ENCODE measurements at places on chromosomes 2 and 18. TPM values are rescaled to one million over a fixed set of nuclear protein-coding genes. Genes with fewer than 3 reads are reported as not detected.

DNA sequence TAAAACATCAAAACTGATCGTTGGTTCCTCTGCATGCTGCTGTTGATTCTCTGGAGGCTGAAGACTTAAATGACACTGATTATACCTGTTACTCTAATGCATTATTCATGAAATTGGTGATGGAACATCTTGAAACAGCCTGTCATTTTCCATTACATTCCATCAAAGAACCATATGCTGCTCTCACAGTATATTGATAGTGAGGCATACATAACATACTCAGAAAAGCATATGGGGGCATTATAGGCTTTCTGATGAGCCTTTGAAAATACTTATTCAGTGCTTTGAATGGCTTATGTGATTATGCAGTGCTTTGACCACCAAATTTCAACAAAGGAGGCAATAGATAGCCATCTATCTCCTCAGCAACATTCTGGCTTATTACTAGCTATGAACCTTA lies 392.1 kb downstream of the CDH19 start:
- no peak for DNase-seq

- DNase-seq, result no peak
These were observed 198.5 kb downstream of the HDAC4 start for GRCh38 chr2:239202343-239202742.

Gene CYP27A1
- total RNA-seq, result 4.2 TPM

Gene PDE1A
- total RNA-seq, result not detected

- DNase-seq, result no peak
These were observed 58.5 kb upstream of the RAB27B start for GRCh38 chr18:54769526-54770464.

Gene MATN3
- not detected for total RNA-seq

Gene MAPRE3
- 6.0 TPM for total RNA-seq

- no peak for DNase-seq
These were observed 16.9 kb downstream of the IMPA2 start for GRCh38 chr18:11998193-11998592.

DNA sequence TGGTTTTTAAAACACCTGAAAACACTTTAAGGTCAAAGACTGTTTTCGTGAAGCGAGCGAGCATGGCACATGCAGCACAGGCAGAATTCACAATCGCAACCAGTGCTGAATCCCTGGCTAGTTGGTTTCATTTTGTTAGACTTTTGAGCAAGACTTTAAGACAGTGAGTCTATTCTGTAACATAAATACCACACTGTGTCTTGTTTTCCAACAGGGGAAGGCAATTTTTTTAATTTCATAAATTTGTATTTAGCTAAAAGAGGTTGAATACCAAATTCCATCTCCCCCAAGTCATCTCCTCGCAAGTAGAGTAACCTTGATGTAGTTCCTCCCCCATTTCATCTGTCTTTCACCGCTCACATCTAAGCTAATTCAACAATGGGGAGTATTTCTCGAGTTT lies 1.4 kb downstream of the CERKL start:
- no peak for DNase-seq

Gene CACNB4
- total RNA-seq, result 2.5 TPM

DNA sequence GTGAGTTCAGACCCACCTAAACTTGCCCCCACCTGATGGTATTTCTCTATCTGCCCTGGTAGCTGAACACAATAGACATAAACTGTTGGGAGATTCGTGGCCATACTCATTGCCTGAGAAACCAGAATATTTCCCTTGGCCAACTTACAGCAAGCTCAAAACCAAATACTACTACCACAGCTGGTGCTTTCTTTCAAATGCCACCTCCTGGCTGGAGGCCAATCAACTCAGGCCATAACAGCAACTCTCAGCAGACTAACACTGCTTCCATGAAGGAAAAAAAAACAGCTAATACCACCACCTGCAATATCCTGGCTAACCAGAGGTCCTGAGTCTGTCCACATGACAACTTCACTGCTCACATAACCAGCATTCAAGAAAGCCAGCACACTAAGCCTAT lies 373.1 kb downstream of the CMPK2 start:
- no peak for DNase-seq

GRCh38 chr2:177930916-177931315 lies 141.7 kb downstream of the PDE11A start:
- DNase-seq, result no peak

All from naive thymus-derived CD4-positive, alpha-beta T cell (primary cell).